ENCODE measurements at places on chromosomes 6 and 20.

GRCh38 chr6:159892053-159892452, 1.3 kb downstream of the MAS1 start:
- no peak for DNase-seq

- DNase-seq, result no peak
These were observed 92.1 kb downstream of the POPDC3 start for GRCh38 chr6:105087571-105088211.

GRCh38 chr20:40144581-40144980, 544.5 kb downstream of the MAFB start:
- DNase-seq, result no peak

DNA sequence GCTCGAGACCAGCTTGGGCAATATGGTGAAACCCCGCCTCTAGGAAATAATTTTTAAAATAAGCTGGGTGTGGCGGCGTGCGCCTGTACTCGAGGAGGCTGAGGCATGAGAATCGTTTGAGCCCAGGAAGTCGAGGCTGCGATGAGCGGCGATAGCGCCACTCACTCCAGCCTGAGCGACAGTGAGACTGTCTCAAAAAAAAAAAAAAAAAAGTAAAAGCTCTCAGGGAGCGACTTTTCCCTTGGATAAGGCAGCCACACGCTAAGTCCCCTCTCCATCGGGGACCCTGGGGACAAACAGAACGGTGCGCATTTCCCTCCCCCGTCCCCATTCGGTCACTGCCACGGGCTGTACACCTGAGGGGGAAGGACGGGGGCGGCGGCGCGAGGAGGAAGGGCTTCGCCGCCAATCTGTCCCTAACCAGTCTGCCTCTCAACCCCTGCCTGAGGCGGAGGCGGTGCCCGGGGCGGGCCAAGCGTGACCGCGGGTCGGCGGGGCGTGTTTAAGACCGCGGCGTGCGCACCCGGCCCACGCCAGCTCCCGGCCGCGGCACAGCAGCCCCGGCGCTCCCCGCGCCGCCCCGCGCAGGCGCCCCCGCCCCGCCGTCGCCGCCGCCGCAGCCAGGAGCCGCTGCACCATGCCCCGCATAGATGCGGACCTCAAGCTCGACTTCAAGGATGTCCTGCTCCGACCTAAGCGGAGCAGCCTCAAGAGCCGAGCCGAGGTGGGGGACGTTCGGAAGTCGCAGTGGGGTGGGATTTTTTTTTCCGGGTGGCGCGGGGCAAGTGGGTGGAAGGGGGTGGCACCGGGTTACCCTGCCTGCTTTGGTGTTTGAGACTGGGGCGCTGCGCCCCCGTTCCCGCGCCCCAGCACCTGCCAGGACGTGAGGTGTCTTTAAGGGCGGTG, at the start of gene GMPR:
Gene GMPR, plus strand, starts transcription at position 531 of the 906 bp plus-strand sequence. Its CDS starts 107 bp downstream, at position 638.
- peak; percentile 80 for DNase-seq

GRCh38 chr20:61970357-61970756, 95.3 kb downstream of the TAF4 start:
- no peak for DNase-seq

DNA sequence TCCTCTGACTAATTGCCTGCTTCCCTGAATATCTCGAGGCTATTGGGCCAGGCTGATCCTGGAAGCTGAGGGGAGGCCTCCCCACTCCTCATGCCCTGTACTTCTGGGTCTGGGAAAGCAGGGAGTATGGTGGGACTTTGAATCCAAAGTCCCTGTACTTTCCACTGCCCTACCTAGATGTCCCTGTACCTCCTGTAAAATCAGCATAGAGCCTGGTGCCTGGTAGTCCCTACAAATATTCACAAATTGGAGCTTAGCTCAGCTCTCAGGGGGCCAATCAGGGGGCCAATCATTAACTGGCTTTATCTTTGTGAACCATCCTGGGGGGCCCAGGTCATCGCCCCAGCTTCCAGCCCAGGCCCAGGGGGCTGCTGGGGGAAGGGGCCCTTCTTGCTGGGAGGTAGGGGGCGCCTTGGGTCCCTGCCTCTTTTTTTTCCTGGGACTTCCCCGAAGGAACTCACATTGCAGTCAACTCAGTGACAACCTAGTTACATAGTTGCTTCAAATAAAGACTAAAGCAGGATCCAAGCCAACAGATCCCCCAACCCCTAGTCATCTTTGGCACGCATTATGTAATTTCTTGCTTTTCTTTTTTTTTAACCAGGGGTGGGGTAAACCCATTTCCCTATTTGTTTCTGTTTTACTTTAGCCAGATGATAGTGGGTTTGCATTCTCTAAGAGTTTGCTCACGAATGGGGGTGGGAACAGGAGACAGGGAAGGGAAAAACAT, 6.9 kb upstream of the VEGFA start:
- no peak for DNase-seq

- DNase-seq, result no peak
These were observed 437.6 kb upstream of the RNF217 start for GRCh38 chr6:124524491-124525200.

DNA sequence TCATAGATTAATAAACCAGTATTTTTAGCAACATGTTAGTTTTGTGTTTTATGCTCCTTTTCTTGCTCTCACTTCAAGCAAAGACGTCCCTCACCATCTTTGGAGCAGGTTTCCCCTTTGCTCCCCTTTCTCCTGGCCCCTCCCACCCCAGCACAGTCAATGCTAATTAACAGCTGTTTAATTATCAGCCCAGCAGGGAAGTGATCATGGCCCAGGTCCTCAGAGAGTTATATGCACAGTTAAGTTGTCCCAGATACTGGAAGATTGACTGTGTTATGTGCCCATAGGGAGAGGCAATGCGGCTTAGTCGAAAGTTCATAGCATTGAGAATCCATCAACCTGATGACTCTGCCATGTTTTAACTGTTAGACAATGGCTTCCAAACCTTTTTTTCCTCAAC, 123.5 kb downstream of the PCSK2 start:
- DNase-seq, result no peak

DNA sequence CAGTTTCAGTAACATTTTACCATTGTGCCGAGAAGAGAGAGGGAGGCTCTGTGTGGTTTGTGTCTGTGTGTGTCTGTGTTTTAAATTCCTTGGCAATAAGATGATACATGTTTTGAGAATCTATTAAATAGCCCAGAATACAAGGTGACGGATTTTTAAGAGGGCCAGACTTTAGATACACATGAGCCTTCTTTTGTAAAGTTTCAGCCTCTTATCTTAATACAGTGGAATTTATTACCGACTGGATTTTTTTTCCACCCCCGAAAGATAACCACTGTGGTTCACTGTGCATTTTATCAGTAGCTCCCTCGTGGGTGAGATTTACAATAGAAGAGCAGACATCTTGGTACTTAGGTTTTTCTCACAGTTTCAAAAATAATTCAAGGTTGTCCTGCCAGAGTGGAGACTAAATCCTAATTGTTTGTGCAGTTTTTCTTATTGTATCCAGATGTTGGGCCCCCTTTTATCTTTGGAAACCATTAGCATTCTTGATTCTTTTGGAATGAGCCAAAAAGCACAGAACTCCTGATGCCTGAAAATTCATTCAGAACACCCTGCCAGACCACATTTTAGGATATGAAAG, 49.9 kb downstream of the STK4 start:
- no peak for DNase-seq

DNA sequence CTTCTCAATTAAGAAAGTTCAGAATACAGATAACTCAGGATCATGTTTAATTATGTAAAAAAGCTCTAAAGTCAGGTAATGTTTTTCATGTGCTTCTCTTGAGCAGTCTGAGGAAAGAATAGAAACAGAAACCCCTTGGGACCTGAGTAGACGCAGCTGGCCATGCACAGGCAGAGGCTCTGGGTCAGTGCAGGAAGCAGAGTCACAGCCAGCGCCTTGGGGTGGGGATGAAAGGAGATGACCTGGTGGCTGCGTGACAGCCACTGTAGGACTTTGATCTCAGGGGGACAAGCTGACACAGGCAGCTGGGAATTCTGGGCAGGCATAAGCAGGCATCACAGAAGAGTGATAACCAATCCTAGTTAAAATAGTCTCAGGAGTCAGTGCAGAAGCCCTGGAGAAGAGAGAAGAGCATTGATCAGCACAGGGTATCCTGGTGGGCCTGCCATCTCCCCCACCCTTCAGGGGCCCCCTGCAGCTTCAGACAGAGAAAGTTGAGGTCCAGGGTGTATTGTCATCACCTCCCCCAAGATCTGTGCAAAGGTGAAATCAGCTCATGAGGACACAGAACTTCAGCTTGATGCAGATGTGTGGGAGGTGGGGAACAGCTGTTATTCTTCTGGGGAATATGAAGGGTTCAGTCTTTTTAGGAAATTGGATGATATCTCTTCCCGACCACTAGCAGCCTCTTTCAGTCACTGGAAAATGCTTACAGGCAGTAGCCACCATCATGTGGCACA, 6.4 kb downstream of the HLA-DQB1 start:
- DNase-seq, result peak; percentile 6

GRCh38 chr6:25222006-25222678, 57.0 kb upstream of the CARMIL1 start:
- DNase-seq, result no peak

- no peak for DNase-seq
These were observed 425.3 kb downstream of the KIF16B start for GRCh38 chr20:16147916-16148315.

- no peak for DNase-seq
These were observed 18.7 kb downstream of the DIDO1 start for GRCh38 chr20:62907384-62908317.

DNA sequence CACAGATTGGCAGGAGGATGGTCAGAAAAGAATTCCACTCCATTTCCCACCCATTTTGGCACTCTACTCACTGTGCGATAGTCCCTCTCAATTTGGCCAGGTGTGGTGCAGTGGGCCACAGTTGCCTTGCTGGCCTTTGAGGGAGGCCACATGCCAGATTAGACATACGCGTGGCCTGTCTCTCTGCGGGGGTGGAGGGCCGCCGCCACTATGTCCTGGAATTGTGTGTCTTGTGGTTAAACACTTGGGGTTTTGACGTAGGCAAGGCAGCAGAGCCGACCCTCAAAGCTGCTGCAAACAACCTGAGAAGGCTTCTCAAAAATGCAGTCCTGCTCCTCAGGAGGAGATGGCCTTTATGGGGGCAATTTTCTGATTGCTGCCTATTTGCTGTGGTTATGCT, 4.9 kb upstream of the DAAM2 start:
- no peak for DNase-seq

DNA sequence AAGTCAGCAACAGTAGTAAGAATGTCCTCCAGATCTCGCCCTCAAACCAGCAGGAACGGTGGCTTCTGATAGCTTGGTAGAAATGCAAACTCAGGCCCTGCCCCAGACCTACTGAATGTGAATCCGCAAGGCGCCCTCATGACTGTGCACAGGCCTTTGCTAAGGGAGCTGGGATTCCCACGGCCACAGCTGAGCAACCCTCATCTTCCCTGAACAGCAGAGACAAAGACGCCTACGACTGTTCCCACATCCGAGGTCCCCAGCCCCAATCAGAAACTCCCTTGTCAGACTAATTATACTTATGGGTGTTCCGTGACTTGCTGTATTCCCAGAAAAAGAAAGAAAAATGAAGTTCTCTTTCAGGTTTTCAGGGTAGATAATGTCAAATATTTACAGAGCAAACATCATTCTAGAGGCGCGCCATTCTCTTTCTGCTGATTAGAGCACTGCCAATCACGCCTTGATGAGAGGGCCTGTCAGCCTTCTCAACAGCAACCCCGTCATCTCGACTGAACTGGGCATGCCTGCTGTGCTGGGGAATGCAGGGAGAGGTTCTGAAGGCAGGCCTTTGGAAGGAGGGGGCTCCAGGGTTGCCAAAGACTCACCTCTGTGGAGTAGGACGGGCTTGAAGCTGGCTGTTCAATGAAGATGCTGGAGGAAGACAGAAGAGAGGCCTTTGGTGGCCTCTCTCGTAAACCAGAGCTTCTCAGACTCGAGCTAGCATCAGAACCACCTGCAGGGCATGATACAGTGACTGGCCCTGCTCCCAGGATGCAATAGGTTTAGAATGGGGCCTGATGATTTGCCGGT, 79.9 kb downstream of the ZNF217 start:
- no peak for DNase-seq

GRCh38 chr6:158868890-158869825, 50.0 kb upstream of the EZR start:
- DNase-seq, result no peak

DNA sequence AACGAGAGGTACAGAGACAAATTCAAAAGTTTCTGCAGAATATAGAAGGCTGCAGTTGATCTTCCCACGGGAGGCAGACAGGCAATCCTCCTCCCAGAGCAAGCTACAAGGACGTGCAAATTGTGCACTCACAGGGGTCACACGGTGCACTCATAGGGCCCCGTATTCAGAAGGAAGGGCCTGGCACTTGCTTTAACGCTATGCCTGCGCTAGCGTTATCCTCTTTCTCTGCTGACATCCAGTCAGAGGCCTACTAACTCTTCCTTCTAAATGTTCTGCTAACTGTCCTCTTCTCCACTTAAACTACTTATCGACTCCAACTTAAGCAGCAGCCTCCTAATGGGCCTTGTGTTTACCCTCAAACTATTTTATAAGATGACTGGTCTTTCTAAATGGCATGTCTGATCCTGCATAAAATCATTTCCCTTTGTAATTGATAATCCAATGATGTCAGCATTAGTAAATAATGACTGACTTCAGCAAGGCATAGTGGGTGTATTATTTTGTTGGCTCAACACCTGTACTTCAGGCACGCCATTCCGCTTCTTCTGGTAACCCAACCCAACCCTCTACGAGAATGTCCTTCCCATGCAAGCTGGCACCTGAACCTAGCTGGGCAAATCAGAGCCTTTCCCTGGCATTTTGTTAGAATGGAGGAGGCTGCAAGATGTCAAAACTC, 2.2 kb downstream of the IFNGR1 start:
- DNase-seq, result no peak
